ENCODE measurements at places on chromosomes 2 and 18. TPM values are rescaled to one million over a fixed set of nuclear protein-coding genes. Genes with fewer than 3 reads are reported as not detected.

The HAAO gene
- 188 TPM for total RNA-seq

The TMEM169 gene
- total RNA-seq = 1.5 TPM

The GPC1 gene
- total RNA-seq = 29.4 TPM

The KLHL41 gene
- total RNA-seq = 0.18 TPM

The ONECUT2 gene
- 20.5 TPM for total RNA-seq

The TMEFF2 gene
- not detected for total RNA-seq

The SOWAHC gene
- total RNA-seq = 21.3 TPM

The TNFAIP6 gene
- not detected for total RNA-seq

The SLC8A1 gene
- 6.0 TPM for total RNA-seq

The TEX261 gene
- total RNA-seq = 36.4 TPM

The NAT8 gene
- total RNA-seq = 26.3 TPM

The SERPINB10 gene
- not detected for total RNA-seq

The MRO gene
- total RNA-seq = 12.0 TPM

The DSC2 gene
- 4.6 TPM for total RNA-seq

The SCN7A gene
- total RNA-seq = 0.73 TPM

The KLHL30 gene
- total RNA-seq = 0.10 TPM

The RAB3GAP1 gene
- total RNA-seq = 13.1 TPM

The GCG gene
- not detected for total RNA-seq

The STARD6 gene
- total RNA-seq = not detected

The SPP2 gene
- total RNA-seq = 76.4 TPM

The IL18RAP gene
- 0.45 TPM for total RNA-seq

The CHRND gene
- not detected for total RNA-seq

The ZNF521 gene
- 1.6 TPM for total RNA-seq

The HJURP gene
- 0.50 TPM for total RNA-seq

The HDAC4 gene
- total RNA-seq = 18.3 TPM

The TRIM54 gene
- total RNA-seq = not detected

The CIDEA gene
- total RNA-seq = not detected

The PROM2 gene
- total RNA-seq = 1.1 TPM

The TUBB6 gene
- total RNA-seq = 5.2 TPM

The C2orf80 gene
- total RNA-seq = not detected

The RASGRP3 gene
- 3.8 TPM for total RNA-seq

The FAM124B gene
- 2.1 TPM for total RNA-seq

The EIF2AK3 gene
- total RNA-seq = 11.8 TPM

The EMILIN1 gene
- total RNA-seq = 16.0 TPM

The ZNF519 gene
- 1.2 TPM for total RNA-seq

The UGT1A7 gene
- 4.1 TPM for total RNA-seq

The SATB2 gene
- total RNA-seq = 5.8 TPM

The SLC4A3 gene
- total RNA-seq = 0.20 TPM

The CXCR4 gene
- total RNA-seq = 2.0 TPM

The WNT6 gene
- total RNA-seq = 0.28 TPM

The CD207 gene
- not detected for total RNA-seq
